Amniotic epithelial cell (primary cell): ENCODE measurements at places on chromosomes 2 and 18.

GRCh38 chr2:240701736-240702639 is 10.3 kb downstream of the AQP12A start:
- no peak for DNase-seq

GRCh38 chr2:104849618-104850141 is 4.2 kb upstream of the POU3F3 start:
- DNase-seq, result peak; percentile 41

- peak; percentile 62 for DNase-seq
Measured at GRCh38 chr2:96241900-96242611, 23.7 kb downstream of the TMEM127 start.

DNA sequence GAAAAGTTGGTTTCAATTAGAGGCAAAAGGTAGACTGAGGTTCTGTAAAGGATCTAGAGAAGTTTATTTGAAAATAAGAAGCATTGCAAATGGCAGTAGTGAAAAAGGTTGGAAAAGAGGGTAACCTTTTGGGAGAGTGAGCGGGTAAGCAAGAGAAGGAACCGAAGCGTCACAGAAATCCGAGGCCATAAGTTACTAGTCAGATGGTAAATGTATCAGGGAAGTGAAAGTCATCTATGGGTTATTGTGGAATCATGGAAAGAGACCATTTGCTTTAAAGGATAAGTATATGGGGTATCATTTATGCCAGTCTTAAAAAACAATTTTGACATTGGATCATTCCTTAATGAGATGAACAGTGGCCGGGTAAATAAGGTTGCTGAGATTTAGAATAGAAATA is 30.5 kb downstream of the EML4 start:
- no peak for DNase-seq

DNA sequence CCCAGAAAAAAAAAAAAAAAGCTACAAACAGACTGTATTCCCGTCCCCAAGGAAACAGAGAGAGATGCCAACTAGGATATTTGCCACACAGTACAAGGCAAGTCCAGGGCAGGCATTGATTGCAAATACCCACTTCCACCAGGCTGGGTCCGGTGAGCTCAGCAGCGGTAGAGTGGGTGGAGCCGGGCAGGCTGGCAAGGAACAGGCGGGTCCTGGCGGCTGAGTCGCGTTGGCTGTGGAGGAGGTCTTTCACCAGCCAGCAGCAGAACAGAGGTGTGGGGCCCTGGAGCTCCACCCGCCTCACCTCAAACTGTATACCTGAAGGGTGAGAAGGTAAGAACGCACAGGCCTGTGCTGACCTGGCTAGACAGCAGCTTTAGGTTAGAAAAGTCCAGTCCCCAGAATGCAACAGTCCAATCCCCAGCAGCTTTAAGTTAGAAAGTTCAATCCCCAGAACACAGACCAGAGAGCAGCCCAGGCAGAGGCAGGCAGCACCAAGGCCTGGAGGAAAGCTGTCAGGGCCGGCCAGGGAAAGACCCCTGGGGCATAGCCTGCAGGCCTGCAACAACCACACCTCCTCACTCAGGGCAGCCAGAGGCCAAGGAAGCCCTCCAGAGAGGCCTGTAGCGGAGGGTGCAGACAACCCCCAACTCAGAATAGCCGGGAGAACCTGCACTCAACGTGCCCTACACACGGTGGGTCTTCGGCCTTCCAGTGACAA is 21.9 kb upstream of the MTERF4 start:
- no peak for DNase-seq

GRCh38 chr2:98488252-98488651 is 43.6 kb downstream of the INPP4A start:
- DNase-seq, result no peak

DNA sequence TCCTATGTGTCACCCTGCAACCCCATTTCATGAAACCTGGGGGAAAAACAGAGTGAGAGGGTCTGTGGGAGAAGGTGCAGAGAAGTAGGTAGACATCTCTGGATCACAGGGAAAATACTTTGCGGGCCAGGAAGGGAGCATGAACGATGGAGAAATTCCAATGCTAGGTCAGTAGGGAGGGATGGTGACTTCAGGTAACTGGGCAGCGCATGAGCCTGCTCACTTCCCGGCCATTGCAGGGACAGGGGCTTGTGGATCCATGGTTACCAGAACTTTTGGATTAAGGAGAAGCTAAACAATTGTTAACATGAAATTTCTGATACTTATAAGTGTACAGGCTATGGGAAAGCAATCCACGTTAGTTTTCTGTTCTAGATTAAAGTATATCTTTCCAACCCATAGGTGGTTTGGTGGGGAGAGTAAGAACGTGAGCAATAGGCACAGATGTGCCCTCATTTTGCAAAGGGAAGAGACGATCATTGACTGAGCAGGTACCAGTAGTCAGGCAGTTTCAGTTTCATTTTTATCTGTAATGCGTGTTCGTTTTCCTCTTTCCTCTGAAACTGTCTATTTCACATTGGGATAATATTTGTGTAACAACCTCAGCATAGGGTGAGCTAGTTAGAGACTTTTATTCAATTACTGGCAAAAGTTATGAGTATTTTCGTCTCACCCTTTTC is 65.0 kb downstream of the NYAP2 start:
- DNase-seq, result no peak

GRCh38 chr18:36124841-36125240 is 4.3 kb downstream of the SLC39A6 start:
- DNase-seq, result peak; percentile 22

GRCh38 chr2:69308338-69308737 is 78.7 kb downstream of the GFPT1 start:
- DNase-seq, result no peak

- peak; percentile 4 for DNase-seq
Measured at GRCh38 chr18:75377258-75377657, 50.2 kb downstream of the SMIM21 start.

GRCh38 chr18:11498821-11499220 is 110.6 kb upstream of the SLC35G4 start:
- no peak for DNase-seq

- no peak for DNase-seq
Measured at GRCh38 chr2:45809205-45809604, 157.7 kb downstream of the PRKCE start.

- no peak for DNase-seq
Measured at GRCh38 chr18:957829-958228, 53.2 kb downstream of the ADCYAP1 start.
